ENCODE measurements at places on chromosomes 4 and X. TPM values are rescaled to one million over a fixed set of nuclear protein-coding genes. Genes with fewer than 3 reads are reported as not detected.

- H3K4me1 ChIP-seq, result peaks cover 3% of the 10 kb centered on the region
- peaks cover 40% of the 10 kb centered on the region for H3K27me3 ChIP-seq
- no peak within 1 kb of the TSS for H3K4me3 ChIP-seq
These were observed at the start of gene PRDM8 for GRCh38 chr4:80196922-80197573. Gene PRDM8, plus strand, starts transcription at chr4:80197503. Its CDS starts 2,578 bp downstream, at chr4:80200081.

PDGFRA gene
- 37.0 TPM for total RNA-seq

DSPP gene
- not detected for total RNA-seq

GRCh38 chr4:76821641-76822040 is 76.3 kb downstream of the SOWAHB start:
- H3K36me3 ChIP-seq, result no peaks in the 10 kb centered on the region
- no peaks in the 10 kb centered on the region for H3K4me1 ChIP-seq
- H3K27ac ChIP-seq, result no peak overlapping the region

- H3K27me3 ChIP-seq, result no peaks in the 10 kb centered on the region
- H3K4me3 ChIP-seq, result no peak overlapping the region
- H3K4me1 ChIP-seq, result no peaks in the 10 kb centered on the region
- DNase-seq, result no peak
These were observed 52.2 kb downstream of the APOO start for GRCh38 chrX:23855569-23855968.

DNA sequence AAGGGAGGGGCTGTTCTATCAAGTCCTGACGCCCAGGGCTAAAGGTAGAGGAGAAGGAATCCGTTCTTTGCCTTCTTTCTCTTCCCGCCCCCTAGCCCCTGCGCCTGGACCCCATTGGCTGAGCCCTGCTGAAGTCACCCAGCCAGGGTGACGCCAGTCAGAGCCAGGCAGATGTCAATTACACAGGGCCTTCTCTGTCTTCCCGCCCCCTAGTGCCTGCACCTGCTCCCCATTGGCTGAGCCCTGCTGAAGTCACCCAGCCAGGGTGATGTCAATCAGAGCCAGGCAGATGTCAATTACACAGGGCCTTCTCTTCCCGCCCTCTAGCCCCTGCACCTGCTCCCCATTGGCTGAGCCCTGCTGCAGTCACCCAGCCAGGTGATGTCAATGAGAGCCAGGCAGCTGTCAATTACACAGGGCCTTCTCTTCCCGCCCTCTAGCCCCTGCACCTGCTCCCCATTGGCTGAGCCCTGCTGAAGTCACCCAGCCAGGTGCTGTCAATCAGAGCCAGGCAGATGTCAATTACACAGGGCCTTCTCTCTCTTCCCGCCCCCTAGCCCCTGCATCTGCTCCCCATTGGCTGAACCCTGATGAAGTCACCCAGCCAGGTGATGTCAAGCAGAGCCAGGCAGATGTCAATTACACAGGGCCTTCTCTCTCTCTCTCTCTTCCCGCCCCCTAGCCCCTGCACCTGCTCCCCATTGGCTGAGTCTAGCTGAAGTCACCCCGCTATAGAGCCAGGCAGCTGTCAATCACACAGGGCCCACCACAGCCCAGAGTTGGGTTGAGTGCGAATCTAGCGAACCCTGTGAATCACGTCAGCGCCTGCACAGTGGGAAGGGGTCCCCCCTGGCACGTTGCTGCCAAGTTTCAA is 46.4 kb downstream of the ASMT start:
- DNase-seq, result peak; percentile 37
- no peak overlapping the region for H3K4me3 ChIP-seq
- no peaks in the 10 kb centered on the region for H3K36me3 ChIP-seq
- H3K27me3 ChIP-seq, result no peaks in the 10 kb centered on the region
- H3K4me1 ChIP-seq, result no peaks in the 10 kb centered on the region

- no peaks in the 10 kb centered on the region for H3K36me3 ChIP-seq
- H3K27me3 ChIP-seq, result no peaks in the 10 kb centered on the region
- no peak for DNase-seq
- no peaks in the 10 kb centered on the region for H3K4me1 ChIP-seq
- H3K4me3 ChIP-seq, result no peak overlapping the region
- H3K27ac ChIP-seq, result no peak overlapping the region
These were observed 30.1 kb upstream of the TMEM154 start for GRCh38 chr4:152709675-152710438.

- DNase-seq, result no peak
- H3K27me3 ChIP-seq, result no peaks in the 10 kb centered on the region
- no peaks in the 10 kb centered on the region for H3K4me1 ChIP-seq
- no peaks in the 10 kb centered on the region for H3K36me3 ChIP-seq
These were observed 189.9 kb downstream of the TBCK start for GRCh38 chr4:106126062-106126461.

GRCh38 chr4:24116107-24116506 is 226.3 kb upstream of the PPARGC1A start:
- no peaks in the 10 kb centered on the region for H3K27me3 ChIP-seq
- H3K27ac ChIP-seq, result no peak overlapping the region
- DNase-seq, result no peak
- H3K4me3 ChIP-seq, result no peak overlapping the region

- H3K4me1 ChIP-seq, result peaks cover 20% of the 10 kb centered on the region
- peaks cover 5% of the 10 kb centered on the region for H3K36me3 ChIP-seq
- no peak for DNase-seq
- no peaks in the 10 kb centered on the region for H3K27me3 ChIP-seq
These were observed 10.5 kb downstream of the ANTXR2 start for GRCh38 chr4:80062527-80062926.

DNA sequence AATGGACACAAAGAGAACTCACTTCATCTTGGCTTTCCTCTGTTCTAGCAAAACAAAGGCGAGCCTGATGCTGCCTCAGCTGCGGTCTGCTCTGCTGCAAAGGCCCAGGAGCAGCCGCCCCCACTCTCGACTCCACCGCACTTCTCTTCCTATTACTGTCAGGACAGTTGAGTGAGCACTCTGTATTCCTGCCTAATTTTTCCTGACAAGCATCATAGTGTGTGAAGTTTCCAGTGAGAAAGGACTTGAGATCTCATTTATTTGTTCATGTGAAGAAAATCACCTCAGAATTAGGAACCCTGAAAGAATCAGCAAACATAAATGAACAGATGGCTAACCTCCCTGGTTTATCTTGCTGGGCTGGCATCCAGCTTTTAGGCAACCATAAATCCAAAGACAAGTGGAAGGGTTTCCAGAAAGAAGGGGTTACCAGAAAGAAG is 15.6 kb downstream of the SCARB2 start:
- H3K4me1 ChIP-seq, result peaks cover 61% of the 10 kb centered on the region
- H3K4me3 ChIP-seq, result no peak overlapping the region
- no peaks in the 10 kb centered on the region for H3K27me3 ChIP-seq
- H3K27ac ChIP-seq, result peak overlapping the region; percentile 88
- no peak for DNase-seq

Data from liver (tissue), 10 donors.